ENCODE measurements at places on chromosomes 5 and 9.
A peak's percentile ranks its signal among the peaks of the same experiment; 100 is the strongest.

GRCh38 chr5:156363861-156364260, 36.9 kb downstream of the SGCD start:
- no peak for DNase-seq
- no peaks in the 10 kb centered on the region for H3K27me3 ChIP-seq
- H3K36me3 ChIP-seq: no peaks in the 10 kb centered on the region
- no peak overlapping the region for H3K4me3 ChIP-seq
- no peak overlapping the region for H3K27ac ChIP-seq
- no peaks in the 10 kb centered on the region for H3K4me1 ChIP-seq

GRCh38 chr5:38297830-38298608, 39.7 kb downstream of the EGFLAM start:
- no peaks in the 10 kb centered on the region for H3K36me3 ChIP-seq
- H3K4me1 ChIP-seq: no peaks in the 10 kb centered on the region
- no peaks in the 10 kb centered on the region for H3K27me3 ChIP-seq
- no peak overlapping the region for H3K4me3 ChIP-seq
- no peak for DNase-seq
- H3K27ac ChIP-seq: no peak overlapping the region

DNA sequence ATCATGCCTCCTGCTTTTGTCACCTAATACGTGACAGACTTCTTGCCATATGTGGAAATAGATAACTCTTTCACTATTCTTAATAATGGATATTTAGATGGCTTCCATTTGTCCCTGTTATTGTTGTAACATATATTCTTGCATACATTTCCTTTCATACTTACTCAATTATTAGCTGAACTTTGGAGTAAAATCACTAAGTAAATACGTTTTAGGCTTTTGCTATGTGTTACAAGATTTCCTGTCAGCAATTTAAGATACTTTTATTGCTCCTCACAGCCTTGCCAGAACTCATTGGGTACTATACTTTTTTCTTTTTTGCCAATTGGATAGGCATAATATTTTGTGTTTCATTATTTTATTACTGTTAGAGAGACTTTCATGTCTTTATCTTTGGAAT, 26.9 kb downstream of the CCNH start:
- H3K27me3 ChIP-seq: no peaks in the 10 kb centered on the region
- H3K4me3 ChIP-seq: no peak overlapping the region
- H3K27ac ChIP-seq: no peak overlapping the region
- peaks cover 1% of the 10 kb centered on the region for H3K36me3 ChIP-seq
- DNase-seq: peak; percentile 4

GRCh38 chr5:91257301-91257700, 125.8 kb downstream of the ARRDC3 start:
- no peak overlapping the region for H3K4me3 ChIP-seq
- no peaks in the 10 kb centered on the region for H3K27me3 ChIP-seq
- no peaks in the 10 kb centered on the region for H3K36me3 ChIP-seq
- no peak for DNase-seq
- no peak overlapping the region for H3K27ac ChIP-seq

- no peak overlapping the region for H3K27ac ChIP-seq
- H3K27me3 ChIP-seq: no peaks in the 10 kb centered on the region
- H3K36me3 ChIP-seq: peaks cover 6% of the 10 kb centered on the region
- DNase-seq: peak; percentile 44
- H3K4me3 ChIP-seq: no peak overlapping the region
Observed at GRCh38 chr5:69416180-69416579, 1.3 kb downstream of the MARVELD2 start.

DNA sequence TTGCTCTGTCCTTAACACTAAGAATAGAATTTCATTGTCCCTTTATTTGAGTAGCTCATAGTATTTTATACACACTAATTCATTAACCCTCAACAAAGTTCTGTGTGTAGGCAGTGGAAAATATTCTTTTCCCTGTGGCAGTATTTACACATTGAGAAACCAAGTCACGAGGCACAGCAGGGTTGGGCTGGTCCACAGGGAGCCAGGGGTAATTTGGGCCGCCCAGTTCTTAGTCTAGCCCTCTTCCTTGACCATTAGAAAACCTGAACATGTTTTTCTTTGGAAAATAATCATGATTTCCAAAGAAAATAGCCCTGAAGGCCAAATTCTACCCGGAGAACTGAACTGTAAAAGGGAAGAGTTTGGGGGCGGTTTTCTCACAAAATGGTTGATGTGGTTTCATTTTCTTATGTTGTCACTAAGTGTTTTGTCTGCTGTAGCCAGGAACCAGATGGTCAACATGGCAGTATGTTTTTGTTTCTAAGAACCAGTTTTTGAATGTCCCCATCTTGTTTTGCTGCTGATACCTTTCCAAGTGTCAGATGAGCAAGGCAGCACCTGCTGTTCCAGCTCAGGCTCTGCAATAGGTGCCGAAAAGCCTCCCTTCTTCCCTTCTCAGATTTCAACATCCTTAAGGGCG, 29.6 kb downstream of the ARHGEF28 start:
- no peak overlapping the region for H3K27ac ChIP-seq
- H3K36me3 ChIP-seq: no peaks in the 10 kb centered on the region
- no peaks in the 10 kb centered on the region for H3K4me1 ChIP-seq
- no peaks in the 10 kb centered on the region for H3K27me3 ChIP-seq
- no peak overlapping the region for H3K4me3 ChIP-seq

DNA sequence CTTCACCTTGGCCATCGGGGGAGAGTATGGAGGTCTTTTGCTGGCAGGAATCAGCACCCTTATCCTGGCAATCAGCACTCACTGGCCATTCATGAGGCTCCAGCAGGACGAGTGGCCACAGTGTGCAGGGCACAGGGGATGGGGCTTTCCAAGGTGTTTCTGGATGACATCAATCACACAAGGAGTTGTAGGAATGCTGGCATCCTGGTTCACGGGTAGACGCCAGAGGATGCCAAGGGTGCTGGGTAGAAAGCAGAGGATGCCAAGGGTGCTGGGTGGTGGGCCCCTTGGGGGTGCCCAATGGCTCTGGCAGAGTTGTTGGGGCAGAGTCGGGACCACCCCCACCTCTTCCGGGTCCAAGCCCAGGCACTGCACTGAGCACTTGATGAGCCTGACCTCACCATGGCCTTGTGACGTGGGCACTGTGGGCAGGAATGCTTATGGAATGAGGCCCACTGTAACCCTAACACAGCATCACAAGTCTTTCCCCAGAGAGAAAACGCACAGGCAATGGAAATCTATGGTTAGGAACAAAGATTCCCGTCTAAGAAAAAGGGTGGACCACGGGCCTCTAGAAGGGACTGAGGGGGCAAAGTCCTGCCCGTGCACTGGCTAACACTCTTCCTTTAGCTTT, 29.1 kb downstream of the CEL start:
- no peak for DNase-seq
- H3K4me3 ChIP-seq: no peak overlapping the region
- no peaks in the 10 kb centered on the region for H3K4me1 ChIP-seq

- peaks cover 12% of the 10 kb centered on the region for H3K4me1 ChIP-seq
- H3K36me3 ChIP-seq: no peaks in the 10 kb centered on the region
- no peak for DNase-seq
- H3K27me3 ChIP-seq: no peaks in the 10 kb centered on the region
Observed at GRCh38 chr9:68951879-68952659, 61.8 kb downstream of the PRKACG start.

DNA sequence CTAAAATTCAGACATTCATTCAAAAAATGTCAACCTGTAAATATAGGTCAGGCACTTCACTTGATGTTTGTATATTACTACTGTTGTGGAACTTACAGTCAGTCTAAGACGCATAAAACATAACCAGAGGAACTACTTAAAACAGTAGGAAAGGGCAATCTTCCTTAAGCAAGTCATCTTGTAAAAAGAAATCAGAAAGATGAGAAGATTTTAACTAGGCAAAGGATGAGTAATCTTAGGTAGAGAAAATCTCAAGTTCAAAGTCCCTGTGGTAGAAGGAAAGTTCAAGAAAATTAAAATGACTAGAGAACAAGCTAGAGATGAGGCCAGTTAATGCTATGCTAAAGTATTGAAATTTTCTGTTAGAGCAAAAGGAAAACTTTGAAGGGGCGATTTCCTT, 152.4 kb downstream of the RAPGEF6 start:
- no peaks in the 10 kb centered on the region for H3K27me3 ChIP-seq
- H3K4me3 ChIP-seq: no peak overlapping the region
- no peaks in the 10 kb centered on the region for H3K36me3 ChIP-seq
- no peak overlapping the region for H3K27ac ChIP-seq

GRCh38 chr5:5347442-5347841, 75.0 kb upstream of the ICE1 start:
- no peak for DNase-seq
- H3K27me3 ChIP-seq: no peaks in the 10 kb centered on the region
- H3K27ac ChIP-seq: no peak overlapping the region
- no peaks in the 10 kb centered on the region for H3K4me1 ChIP-seq

DNA sequence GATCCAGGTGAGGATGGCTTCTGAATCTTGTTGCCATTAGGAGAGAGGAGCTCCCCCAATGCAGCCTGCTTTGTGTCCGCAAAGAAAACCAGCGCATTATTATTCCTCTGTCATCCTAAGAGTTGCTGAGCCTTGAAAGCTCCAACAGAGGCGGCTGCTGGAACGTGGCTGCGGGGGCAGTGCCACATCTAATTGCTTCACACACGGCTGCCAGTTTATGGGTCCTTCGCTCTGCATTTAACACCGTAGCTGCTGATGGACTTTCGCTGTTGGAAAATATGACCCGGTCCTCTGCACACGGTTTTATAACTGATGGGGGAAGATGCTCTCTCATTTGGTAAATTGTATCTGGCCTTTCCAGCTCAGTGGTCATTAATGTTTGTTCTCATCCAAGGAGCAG, 38.0 kb downstream of the ZNF622 start:
- H3K27me3 ChIP-seq: no peaks in the 10 kb centered on the region
- H3K36me3 ChIP-seq: no peaks in the 10 kb centered on the region
- no peak for DNase-seq
- H3K4me3 ChIP-seq: no peak overlapping the region
- H3K27ac ChIP-seq: peak overlapping the region; percentile 14

DNA sequence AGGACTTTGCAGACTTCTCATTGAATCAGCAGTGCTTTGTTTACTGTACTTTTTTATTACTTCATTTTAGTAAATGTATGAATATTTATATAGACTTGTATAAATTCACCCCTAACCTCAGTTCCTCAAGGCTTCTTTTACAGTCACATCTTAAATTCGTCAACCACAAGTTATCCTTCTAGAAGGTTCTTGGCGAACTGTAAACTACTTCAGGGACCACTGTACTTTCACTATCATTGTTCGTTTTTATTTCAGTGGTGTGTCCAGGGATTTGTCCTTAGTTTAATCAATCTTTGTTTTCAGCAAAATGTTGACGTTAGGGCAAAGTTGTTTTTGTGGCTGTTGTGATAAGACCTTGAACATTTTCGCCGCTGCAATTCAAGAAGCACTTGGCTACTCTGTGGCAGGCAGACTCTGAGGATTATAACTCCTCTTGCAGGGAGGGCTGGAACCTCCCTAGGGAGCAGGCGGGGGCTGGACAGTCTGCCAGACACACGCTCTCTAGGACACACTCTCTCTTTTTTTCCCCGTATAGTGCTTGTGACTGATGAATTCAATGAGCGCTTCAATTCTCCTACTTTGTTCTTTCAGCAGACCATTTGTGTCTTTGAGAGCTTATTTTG, 252.8 kb downstream of the FBXL7 start:
- H3K4me1 ChIP-seq: peaks cover 2% of the 10 kb centered on the region
- no peak overlapping the region for H3K27ac ChIP-seq
- H3K27me3 ChIP-seq: peaks cover 2% of the 10 kb centered on the region
- H3K4me3 ChIP-seq: no peak overlapping the region
- H3K36me3 ChIP-seq: no peaks in the 10 kb centered on the region
- DNase-seq: no peak

DNA sequence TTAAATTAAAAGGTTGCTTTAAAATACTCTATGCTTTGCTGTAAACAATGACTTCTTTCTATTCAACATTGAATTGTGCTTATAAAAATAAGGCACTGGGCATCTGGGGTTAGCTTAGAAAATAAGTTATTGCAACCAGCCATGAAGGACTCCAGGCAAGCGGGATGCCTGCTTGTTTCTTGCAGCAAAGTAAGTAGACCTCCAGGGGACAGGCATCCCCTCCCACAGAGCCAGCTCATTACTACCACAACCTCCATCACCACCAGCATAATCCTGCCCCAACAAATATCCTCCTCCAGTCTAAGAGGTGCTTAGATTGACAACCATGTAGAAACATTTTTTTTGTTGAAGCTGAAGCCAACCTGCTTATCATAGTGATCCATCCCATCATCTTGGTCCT, 190.4 kb downstream of the TARS1 start:
- DNase-seq: peak; percentile 5
- H3K27ac ChIP-seq: no peak overlapping the region
- no peaks in the 10 kb centered on the region for H3K27me3 ChIP-seq
- no peaks in the 10 kb centered on the region for H3K4me1 ChIP-seq

DNA sequence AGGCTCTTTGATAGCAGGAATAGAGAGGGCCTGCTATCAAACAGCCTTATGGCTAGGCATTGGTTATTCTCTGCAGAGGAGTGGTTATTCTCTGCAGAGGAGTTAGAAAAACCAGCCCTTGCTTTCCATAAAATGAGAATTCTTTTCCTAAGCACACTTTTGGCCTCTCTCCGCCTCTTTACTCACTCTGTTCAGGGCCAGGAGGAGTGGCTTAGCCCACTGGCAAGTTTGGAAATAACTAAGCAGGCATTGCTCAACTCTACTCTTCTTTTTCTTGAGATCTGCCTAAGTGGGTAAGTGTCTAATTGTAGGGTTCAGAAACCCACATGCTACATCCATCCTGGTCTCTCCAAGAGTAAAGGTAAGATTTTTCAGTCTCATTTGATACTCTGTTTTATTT, 341.7 kb downstream of the KIAA0825 start:
- peaks cover 4% of the 10 kb centered on the region for H3K4me1 ChIP-seq
- H3K4me3 ChIP-seq: no peak overlapping the region
- H3K36me3 ChIP-seq: no peaks in the 10 kb centered on the region

DNA sequence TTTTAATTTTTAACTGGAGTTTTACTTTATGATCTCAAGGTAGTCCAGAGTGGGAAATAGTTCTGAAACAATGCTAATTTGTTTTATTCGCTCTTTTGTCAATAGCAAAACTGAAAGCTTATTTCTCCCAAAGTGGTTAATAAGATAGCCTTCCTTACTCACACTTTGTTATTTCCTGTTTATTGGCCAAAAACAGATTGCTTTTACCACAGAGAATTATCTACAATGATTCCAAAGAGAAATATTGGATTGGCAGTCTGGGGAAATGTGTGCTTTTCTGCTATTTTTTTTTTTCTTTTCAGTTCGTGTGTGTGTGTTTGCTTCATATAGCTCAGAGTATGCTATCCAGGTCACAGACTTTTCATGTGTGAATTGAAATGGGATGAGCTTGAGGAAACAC, 756.7 kb upstream of the RGMB start:
- H3K27ac ChIP-seq: no peak overlapping the region
- H3K36me3 ChIP-seq: no peaks in the 10 kb centered on the region
- no peaks in the 10 kb centered on the region for H3K27me3 ChIP-seq
- DNase-seq: no peak
- H3K4me3 ChIP-seq: no peak overlapping the region

GRCh38 chr5:5126444-5126843, 13.7 kb upstream of the ADAMTS16 start:
- H3K4me1 ChIP-seq: no peaks in the 10 kb centered on the region
- H3K27me3 ChIP-seq: no peaks in the 10 kb centered on the region
- H3K4me3 ChIP-seq: no peak overlapping the region
- H3K36me3 ChIP-seq: no peaks in the 10 kb centered on the region
- no peak for DNase-seq

- no peaks in the 10 kb centered on the region for H3K36me3 ChIP-seq
- no peak for DNase-seq
- H3K27ac ChIP-seq: no peak overlapping the region
- no peak overlapping the region for H3K4me3 ChIP-seq
Observed at GRCh38 chr5:35665096-35665495, 47.4 kb downstream of the SPEF2 start.
